Diencephalon (tissue), 1 donor: ENCODE measurements at places on chromosomes 12 and 14. TPM values are rescaled to one million over a fixed set of nuclear protein-coding genes. Genes with fewer than 3 reads are reported as not detected.

Gene TMPO
- 125 TPM for total RNA-seq

Gene TSHR
- 0.92 TPM for total RNA-seq

Gene INHBC
- total RNA-seq, result not detected

Gene GLT1D1
- 24.9 TPM for total RNA-seq

Gene ZC2HC1C
- total RNA-seq, result 6.7 TPM

Gene CLEC4C
- total RNA-seq, result not detected

Gene HAL
- under 0.01 TPM for total RNA-seq

Gene KRT3
- 0.23 TPM for total RNA-seq

Gene CCDC175
- 2.1 TPM for total RNA-seq

Gene CMKLR1
- 2.8 TPM for total RNA-seq

Gene RNASE1
- 13.1 TPM for total RNA-seq

Gene AQP6
- 0.46 TPM for total RNA-seq

Gene KCNJ8
- total RNA-seq, result 7.2 TPM

Gene ARF6
- total RNA-seq, result 69.4 TPM

Gene ESR2
- total RNA-seq, result 2.5 TPM

Gene CCDC177
- 5.3 TPM for total RNA-seq

Gene SIX4
- total RNA-seq, result 0.92 TPM

Gene SLCO1B1
- total RNA-seq, result not detected

Gene FAM181A
- total RNA-seq, result 6.7 TPM

Gene TDRD9
- 4.4 TPM for total RNA-seq

Gene SLC4A8
- 42.7 TPM for total RNA-seq

Gene OTUB2
- 11.3 TPM for total RNA-seq

Gene CLEC12A
- total RNA-seq, result 0.23 TPM

Gene TXNRD1
- 83.0 TPM for total RNA-seq

Gene MUCL1
- not detected for total RNA-seq

Gene LRTM2
- 11.3 TPM for total RNA-seq

Gene RFX4
- 16.8 TPM for total RNA-seq

Gene ACSM4
- total RNA-seq, result not detected
